ENCODE measurements at places on chromosomes 16 and 17.

- peak; percentile 95 for DNase-seq
These were observed 7.8 kb downstream of the PMP22 start for GRCh38 chr17:15257258-15257788.

DNA sequence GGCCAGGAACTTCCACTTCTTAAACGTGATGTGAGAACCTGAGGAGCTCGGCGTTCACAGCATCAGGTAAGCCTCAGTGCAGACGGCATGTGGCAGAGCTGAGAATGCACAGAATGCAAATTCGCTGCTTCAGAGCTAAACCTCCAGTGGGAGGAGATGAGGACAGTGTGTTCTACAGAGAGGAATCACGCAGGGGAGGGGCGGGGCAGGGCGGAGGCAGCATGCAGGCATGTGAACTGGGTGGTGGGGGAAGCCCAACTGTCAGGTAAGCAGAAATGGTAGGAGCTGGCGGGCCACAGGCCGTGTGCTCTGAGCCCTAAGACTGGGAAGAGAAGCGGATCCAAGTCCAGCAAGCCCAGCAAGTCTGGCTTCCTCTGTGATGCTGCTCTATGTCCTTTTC lies 94.7 kb downstream of the ZNF778 start:
- no peak for DNase-seq

DNA sequence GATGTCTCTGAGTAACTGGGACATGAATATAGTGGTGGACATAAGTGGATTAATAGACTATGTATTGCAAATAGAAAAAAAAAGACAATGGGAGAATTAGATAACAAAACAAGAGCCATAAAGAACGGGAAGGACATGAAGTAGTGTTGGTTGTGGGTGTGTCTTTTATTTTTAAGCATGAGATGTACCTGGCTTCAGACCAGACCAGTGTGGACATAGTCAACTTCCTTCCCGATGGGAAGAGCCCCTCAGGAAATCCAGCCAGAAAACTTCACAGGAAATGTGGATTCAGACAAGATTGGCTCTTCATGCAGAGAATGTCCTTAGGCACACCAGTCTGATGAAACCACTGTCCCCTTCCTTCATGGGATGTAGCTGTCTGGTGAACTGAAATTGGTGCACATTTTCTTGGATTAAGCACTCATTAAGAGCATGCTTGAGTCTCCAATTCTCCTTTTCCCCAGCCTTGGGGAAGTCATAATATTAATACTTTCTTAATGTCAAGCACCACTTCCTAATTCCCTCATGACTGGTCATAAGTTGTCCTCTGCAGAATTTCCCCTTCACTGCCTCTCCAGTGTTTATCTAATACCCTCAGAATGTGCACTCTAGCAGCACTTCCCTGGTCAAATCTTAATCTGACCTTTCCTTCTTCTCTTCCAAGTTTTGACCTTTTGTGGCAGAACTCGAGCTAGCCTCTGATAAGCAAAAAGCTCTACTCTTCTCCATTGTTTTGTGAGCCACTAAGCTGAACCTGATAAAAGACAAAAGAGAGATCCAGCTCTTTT lies 350.6 kb upstream of the MAF start:
- DNase-seq = no peak

- no peak for DNase-seq
These were observed 28.1 kb downstream of the VWA3A start for GRCh38 chr16:22120440-22120839.

DNA sequence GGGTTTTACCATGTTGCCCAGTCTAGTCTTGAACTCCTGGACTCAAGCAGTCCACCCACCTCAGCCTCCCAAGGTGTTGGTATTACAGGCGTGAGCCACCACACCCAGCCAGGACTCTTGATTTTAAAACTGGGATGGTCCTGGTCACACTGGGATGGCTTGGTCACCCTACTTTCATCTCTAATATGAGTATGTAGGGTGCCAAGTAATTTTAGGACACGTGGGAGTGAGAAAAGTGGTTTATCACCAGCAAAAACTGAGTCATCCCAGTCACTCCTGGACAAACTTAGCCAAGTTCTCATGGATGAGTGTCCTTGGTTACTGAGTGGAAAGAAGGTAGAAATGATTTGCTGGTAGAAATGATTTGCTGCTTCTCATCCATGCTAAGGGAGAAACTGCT lies 9.9 kb downstream of the CLEC19A start:
- no peak for DNase-seq

DNA sequence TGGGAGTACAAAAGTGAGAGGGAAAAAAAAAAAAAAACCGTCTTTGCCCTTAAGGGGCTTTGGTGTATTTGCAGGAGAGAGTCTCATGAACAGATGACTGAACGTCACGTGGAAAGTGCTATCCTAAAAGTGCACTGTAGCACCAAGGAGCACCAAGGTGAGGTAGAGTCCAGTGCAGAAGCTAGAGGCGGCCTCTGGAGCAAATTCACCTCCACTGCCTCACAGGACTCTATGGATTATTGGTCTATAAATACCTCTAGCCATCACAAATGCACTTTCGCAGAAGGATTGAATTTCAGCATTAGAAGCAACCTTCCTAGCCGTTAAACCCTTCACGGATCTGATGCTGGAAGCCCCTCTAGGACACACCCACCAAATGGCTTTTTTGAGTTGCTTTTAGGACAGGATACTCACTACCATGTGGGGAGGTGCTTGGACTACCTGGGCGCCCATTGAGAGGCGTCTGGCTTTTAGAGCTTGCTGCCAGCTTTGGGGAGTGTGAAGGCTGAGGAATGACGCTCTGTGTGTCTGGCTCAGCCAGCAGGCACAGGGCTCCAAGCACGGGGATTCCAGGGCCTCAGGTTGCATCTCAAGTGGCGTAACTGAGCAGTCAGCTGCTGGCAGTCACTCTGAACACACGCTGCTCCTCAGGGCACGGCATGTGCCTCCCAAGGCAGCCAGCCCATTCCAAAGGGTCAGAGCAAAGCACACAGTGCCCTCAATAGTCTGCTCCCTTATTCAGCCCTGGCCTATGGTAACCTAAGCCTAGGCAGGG lies 52.7 kb downstream of the CDRT4 start:
- DNase-seq = no peak

DNA sequence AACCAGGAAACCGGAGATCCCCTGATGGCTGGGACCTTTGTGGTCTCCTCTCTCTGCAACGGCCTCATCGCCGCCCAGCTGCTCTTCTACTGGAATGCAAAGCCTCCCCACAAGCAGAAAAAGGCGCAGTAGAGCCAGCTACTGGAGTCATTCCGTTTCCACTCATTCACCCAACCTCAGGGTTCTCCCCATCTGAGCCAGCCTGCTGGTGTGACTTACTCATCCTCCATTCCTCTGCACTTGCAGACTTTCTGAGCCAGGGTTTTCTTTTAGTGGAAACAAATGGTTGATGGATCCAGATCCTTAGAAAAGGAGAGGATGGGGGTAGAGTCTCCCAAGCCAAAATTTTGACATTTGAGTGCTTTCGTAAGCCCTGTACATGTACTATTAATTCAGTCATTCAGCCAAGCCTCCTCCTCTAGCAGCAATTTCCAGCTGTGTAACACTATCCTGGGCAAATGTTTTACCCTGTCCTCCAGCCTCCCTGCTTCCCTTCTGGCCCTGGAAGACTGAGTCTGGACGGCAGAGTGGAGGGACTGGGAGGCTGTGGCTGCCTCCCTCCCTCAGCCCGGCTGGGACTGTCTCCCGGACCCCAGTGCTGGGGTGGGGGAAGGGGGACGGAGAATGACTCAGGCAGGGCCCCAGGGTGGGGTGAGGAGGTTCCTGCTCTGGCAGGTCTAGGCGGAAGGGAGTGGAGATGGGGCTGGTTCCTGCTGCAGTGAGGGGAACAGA lies 2.3 kb downstream of the SOX15 start:
- DNase-seq = peak; percentile 93

DNA sequence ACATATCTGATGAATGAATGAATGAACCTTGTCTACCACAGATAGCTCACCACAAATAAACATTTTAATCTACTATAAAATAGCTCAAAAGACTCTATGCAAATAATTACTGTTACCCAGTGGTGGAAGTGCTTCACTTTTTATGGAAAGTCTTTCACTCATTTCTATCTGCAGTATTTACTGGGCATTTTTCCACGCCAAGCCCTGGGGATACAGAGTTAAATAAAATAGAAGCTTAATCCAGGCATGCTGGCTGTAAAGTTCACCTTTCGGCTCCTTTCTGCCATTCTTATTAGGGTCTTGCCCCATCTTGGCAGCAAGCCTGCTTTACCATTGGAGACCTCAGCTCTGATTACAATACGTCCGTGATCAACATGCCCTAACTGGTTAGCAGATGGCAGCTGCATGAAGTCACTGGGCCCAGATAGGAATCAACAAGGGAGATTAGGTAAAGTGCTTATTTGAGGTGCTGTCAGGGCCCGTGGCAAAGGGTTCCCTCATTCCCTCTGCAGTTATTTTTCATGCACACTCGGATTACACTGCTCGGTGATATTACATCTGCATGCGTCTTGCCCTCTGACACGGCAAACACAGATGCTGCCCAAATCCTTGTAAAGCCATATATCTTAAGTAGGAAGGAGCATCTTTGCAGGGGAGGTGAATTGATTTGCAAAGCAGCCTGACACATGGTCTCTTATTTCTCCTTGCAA lies 648.9 kb downstream of the WWOX start:
- no peak for DNase-seq

DNA sequence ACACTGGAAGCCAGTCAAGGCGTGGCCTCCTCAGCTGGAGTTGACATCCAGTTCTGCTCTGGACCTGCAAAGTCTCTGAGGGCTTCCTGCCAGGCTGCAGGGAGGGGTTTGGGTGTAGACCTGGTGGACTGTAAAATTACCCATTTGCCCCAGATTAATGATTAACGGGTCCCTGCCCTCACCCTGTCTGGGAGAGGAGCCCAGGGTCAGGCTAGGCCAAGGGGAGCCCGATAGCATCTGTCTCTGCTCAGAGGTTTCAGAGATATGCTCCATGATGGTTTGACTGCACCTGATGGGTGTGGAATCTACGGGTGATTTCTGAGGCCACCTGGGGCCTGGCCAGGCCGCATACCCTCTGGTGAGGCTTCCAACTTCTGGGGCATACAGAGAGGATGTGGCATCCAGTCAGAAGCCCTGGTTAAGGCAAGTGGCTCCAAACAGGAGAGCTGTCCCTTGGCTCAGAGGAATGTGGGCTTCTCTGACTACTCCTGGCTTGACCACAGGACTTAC lies 11.2 kb downstream of the PPY start:
- DNase-seq = no peak

GRCh38 chr17:13562271-13562800 lies 39.4 kb downstream of the HS3ST3A1 start:
- DNase-seq = no peak

- DNase-seq = no peak
These were observed 2.3 kb upstream of the NPTX1 start for GRCh38 chr17:80478487-80479245.

GRCh38 chr16:50630394-50631020 lies 50.6 kb downstream of the SNX20 start:
- DNase-seq = no peak

- DNase-seq = no peak
These were observed 124.9 kb downstream of the ABCA8 start for GRCh38 chr17:68830313-68830712.

DNA sequence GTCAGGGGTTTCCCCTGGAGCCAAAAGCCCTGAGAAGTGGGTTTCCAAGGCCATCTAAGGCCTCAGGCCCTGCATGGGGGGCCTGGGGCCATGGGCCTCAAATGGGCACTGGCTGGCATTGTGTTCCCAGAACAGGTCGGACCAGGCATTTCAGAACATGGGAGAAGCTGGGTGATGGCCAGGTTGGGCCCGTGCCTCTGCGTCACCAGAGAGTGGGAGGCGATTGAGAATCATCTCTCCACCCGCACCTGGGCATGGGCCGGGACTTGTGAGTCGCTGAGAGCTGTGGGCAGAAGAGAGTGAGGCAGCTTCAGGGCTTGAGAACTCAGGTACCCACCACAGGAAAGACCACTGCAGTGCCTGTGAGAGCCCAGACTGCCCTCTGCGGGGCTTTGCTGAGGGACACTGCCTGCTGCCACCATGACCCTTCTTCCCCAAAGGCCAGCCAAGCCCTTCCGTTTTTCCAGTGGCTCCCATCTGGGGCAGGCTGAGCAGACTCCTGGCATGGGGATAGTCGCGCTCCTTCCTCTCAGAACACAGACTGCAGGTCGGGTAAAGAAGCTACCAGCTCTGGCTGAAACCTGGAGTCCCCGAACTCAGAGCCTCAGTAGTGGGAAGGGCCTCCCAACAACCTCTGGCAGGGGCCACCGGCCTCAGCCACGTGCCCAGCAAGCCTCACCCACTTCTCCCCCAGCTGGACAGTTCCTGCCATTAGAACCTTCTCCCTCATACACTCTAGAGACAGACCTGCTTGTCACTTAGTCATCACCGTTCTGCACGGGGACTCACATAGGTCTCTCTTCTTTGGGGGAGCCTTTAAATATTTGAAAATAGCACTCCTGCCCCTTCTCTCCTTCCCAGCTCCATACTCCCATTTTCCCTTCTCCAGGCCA lies 1.6 kb downstream of the RAB11FIP4 start:
- no peak for DNase-seq

- peak; percentile 12 for DNase-seq
These were observed 878 bp upstream of the DNAJA2 start for GRCh38 chr16:46974352-46974751.

DNA sequence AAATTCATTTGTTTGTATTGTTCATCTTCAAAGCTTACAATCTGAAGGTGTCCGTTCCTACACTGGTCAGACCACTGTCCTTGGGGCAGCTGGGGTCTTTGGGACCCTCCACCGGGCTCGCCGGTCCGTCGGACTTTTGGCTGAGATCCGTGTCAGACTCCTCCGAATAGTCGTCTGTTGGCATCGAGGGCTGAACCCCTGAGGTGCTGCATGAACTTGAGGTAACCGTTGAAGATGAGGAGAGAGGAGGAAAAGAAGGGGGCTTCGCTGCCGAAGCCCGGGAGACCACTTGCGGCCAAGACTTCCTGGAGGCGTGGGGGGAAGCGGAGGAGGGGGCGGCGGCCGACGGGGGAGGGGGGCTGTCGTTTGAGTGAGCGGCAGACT lies 260.8 kb downstream of the ZFHX3 start:
- peak; percentile 12 for DNase-seq

GRCh38 chr17:65509032-65509431 lies 52.4 kb downstream of the AXIN2 start:
- DNase-seq = no peak

DNA sequence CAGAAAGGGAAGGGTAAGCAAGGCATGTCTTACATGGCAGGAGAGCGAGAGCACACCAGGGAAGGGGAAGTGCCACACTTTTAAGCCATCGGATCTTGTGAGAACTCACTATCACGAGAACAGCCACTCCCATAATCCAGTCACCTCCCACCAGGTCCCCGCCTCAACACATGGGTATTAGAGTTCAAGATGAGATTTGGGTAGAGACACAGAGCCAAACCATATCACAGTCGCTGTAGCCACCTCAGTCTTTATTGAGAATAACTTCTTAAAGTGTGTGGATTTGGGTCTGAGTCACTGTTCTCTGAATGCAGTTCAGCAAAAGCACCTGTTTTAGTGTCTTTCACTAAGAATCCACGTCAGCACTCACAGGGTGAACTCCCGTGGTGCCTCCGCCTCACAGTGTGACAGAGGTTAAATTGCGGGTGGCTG lies 195.2 kb upstream of the CHMP6 start:
- DNase-seq = no peak

GRCh38 chr17:7186241-7186640 lies 7.1 kb upstream of the ASGR1 start:
- no peak for DNase-seq

GRCh38 chr16:30398661-30399434 lies 3.6 kb downstream of the ZNF48 start:
- peak; percentile 22 for DNase-seq

All from astrocyte of the hippocampus (primary cell).